IgD-negative memory B cell (primary cell): ENCODE measurements at places on chromosomes 4 and X. TPM values are rescaled to one million over a fixed set of nuclear protein-coding genes. Genes with fewer than 3 reads are reported as not detected.

ZMAT1 gene
- 3.6 TPM for polyA plus RNA-seq

PF4V1 gene
- not detected for polyA plus RNA-seq

ARL9 gene
- polyA plus RNA-seq: not detected

PLAC8 gene
- polyA plus RNA-seq: 884 TPM

DGKK gene
- polyA plus RNA-seq: 0.05 TPM

TMEM271 gene
- polyA plus RNA-seq: not detected

SEC24B gene
- polyA plus RNA-seq: 16.4 TPM

PARM1 gene
- polyA plus RNA-seq: 37.0 TPM

GPR143 gene
- 0.20 TPM for polyA plus RNA-seq

BMP3 gene
- 0.05 TPM for polyA plus RNA-seq

CLDN2 gene
- not detected for polyA plus RNA-seq

ASB12 gene
- polyA plus RNA-seq: not detected

DRD5 gene
- not detected for polyA plus RNA-seq

CCDC160 gene
- polyA plus RNA-seq: not detected

FNIP2 gene
- polyA plus RNA-seq: 0.06 TPM

CPZ gene
- polyA plus RNA-seq: not detected

NHS gene
- not detected for polyA plus RNA-seq

GLUD2 gene
- polyA plus RNA-seq: 0.20 TPM

SOX3 gene
- not detected for polyA plus RNA-seq

LINC00632 gene
- polyA plus RNA-seq: not detected

CXorf49 gene
- polyA plus RNA-seq: not detected

SPANXD gene
- not detected for polyA plus RNA-seq

PDZD4 gene
- polyA plus RNA-seq: 0.15 TPM

TRMT44 gene
- 18.0 TPM for polyA plus RNA-seq

XK gene
- 0.18 TPM for polyA plus RNA-seq

CXorf49B gene
- not detected for polyA plus RNA-seq

TRIM60 gene
- not detected for polyA plus RNA-seq
